ENCODE measurements at places on chromosomes 7 and 10.

DNA sequence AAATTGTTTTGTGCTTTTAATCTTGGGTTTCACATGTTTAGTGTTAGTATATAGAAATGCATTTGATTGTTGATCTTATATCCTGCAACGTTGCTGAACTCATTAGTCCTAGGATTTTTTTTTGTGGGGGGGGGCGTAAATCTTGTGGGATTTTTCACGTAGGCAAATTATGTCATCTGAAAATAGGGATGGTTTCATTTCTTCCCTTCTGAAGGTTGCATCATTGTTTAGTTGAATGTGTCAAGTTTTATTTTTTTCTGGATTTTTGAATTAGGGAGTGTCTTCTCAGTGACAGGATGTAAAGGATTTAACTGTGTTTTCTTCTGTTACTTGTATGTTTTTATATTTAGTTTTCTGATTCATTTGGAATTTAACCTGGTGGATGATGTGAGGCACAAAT lies 26.7 kb downstream of the MKLN1 start:
- no peak for DNase-seq

DNA sequence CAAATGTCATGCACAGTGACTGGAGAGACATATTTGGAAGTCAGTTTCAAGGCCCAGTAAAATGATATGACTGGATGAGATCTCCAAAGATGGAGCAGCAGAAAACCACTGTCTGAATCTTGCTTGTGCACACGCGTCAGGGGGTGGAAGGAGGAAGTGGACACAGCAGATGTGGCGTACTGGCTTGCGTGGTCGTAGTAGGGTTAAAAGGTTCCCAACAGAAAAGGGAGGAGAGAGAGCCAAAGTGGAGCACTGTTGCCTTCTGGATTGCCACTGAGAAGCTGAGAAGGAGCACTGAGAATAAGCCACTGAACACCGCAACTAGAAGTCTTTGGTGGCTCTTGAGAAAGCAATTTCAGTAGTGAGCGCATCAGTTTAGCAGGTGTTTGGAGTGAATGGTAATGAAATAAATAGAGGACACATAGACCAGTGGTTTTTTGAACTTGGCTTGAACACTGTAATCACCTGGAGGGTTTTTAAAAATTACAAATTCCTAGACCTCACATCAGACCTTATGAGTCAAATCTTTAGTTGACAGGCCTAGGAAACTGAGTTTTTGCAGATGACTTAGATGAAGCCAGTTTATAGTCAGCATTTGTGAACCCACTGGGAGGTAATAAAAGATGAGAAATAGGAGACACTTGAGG lies 227.3 kb downstream of the PTEN start:
- DNase-seq = no peak

GRCh38 chr10:118939211-118940007 lies 90.1 kb upstream of the NANOS1 start:
- no peak for DNase-seq

DNA sequence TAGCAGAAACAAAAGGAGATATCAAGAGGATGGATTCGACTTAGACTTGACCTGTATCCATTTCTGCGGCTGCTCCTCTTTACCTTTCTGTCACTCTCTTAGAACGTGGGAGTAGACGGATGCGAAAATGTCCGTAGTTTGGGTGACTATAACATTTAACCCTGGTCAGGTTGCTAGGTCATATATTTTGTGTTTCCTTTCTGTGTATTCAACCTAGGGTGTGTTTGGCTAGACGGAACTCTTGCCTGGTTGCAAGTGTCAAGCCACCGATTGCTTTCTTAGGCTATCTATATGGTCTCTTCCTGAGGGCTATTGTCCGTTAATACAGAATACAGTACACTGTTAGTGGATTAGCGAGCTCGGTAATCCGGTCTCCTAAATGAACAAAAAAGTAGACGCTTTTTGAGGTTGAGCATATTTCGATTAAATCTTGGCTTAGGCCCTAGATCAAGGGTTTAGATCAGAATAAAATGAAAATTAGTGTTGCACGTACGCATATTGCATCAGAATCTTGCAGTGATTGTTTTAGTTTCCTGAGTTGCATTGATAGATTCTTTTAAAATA lies 1.2 kb downstream of the PTEN start:
- peak; percentile 51 for DNase-seq

GRCh38 chr7:55576753-55577152 lies 4.5 kb upstream of the VOPP1 start:
- no peak for DNase-seq

- DNase-seq = peak; percentile 52
Measured at GRCh38 chr7:102042016-102042656, 224.7 kb downstream of the CUX1 start.

DNA sequence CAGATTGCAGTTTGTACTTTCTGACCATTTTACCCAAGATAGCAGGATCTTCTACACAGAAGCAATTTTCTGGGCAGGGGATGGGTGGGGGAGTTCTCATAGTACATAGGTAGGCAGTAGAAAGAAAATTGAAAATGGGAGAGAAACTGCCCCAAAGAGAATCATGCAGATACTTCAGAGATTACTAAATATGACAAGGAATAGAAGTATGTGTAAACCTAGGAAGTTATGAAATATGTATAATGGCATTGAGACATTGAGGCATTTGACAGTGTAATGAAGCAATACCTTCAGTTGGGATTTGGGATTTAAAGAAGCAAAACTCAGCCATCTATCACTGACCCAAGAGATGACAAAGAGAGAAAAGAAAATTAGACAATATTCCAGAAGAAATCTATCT lies 233.0 kb downstream of the PTN start:
- DNase-seq = no peak

DNA sequence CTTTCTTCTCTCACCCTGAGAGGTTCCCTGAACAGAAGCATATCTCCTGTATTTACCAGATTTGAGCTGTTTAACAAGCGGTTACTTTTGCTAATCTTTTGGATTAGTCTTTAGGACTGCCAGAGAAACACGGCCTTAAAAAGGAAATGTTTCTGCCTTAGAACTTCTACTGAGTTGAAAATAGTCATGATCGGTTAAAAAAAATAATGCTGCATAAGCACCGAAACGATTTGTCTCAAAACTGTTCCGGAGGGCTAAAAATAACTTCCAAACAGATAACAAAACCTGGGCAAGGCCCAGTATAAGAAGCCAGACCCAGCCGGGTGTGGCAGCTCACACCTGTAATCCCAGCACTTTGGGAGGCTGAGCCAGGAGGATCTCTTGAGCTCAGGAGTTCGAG lies 43.3 kb upstream of the CYTH3 start:
- no peak for DNase-seq

- DNase-seq = no peak
Measured at GRCh38 chr10:100792574-100792973, 47.2 kb downstream of the PAX2 start.

DNA sequence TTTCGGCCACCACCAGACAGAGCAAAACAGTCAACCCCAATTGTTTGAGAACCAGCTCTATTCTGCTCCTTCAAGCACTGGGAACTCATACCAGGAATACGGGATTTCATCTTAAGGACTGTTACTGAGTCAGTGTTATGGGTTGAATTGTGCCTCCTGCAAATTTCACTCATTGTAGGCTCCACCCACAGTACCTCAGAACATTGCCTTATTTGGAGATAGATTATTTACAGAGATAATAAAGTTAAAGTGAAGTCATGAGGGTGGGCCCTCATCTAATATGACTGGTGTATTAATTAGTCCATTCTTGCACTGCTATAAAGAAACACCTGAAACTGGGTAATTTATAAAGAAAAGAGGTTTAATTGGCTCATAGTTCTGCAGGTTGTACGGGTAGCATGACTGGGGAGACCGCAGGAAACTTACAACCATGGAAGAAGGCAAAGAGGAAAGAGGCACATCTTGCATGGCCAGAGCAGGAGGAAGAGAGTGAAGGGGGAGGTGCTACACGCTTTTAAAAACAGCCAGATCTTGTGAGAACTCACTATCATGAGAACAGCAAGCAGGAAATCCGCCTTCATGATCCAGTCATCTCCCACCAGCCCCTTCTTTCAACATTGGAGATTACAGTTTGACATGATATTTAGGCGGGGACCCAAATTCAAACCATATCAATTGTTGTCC lies 14.3 kb upstream of the ZNF248 start:
- DNase-seq = no peak

DNA sequence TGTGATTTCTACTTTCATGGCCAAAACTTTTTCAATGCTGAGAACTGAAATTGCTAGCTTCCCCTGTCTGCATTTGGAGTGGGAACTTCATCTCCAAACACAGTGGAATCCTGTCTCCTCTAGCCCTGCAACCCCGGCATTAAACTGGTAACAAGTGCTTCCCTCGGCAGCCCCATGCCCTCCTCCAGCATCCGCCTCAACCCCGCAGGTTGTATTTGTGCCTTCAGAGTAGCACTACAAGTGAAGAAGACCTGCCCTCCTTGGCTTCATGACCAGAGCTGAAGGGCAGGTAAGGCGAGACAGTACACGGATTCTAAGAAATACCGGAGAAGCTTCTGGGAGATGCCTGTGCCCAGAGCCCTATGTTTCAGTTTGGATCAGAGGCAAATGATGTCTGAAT lies 16.9 kb downstream of the C10orf53 start:
- no peak for DNase-seq

- DNase-seq = no peak
Measured at GRCh38 chr7:52447581-52448180, 587.8 kb upstream of the POM121L12 start.

- no peak for DNase-seq
Measured at GRCh38 chr10:11823122-11823988, at the start of gene PROSER2. TSS of gene PROSER2 (plus strand) at chr10:11823356. CDS start at chr10:11852078, 28,722 bp downstream.

DNA sequence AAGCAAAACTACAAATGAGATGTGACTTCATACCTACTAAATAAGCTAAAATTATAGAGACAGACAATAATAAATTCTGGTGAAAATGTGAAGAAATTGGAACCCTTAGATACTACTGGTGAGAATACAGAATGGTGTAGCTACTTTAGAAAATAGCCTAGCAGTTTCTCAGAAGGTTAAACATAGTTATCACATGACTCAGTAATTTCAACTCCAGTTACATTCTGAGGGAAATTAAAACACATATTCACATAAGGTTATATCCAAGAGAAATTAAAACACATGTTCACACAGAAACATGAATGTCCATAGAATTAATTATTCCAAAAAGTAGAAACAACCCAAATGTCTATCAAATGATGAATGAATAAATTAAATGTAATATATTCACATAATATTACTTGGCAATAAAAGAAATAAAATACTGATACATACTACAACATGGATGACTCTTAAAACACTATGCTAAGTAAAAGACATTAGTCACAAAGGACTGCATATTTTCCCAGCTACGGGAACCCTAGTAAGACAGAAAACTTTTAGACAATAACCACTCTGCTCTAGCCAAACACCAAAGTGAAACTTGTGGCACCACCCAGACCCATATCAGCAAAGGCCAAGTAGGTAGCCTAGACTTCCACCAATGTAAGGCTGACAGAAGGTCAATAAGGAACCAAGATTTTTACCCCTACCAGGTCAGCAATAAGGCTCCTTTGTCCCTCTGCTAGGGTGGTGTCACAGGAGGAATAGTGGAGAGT lies 25.1 kb downstream of the SLC25A40 start:
- DNase-seq = no peak

DNA sequence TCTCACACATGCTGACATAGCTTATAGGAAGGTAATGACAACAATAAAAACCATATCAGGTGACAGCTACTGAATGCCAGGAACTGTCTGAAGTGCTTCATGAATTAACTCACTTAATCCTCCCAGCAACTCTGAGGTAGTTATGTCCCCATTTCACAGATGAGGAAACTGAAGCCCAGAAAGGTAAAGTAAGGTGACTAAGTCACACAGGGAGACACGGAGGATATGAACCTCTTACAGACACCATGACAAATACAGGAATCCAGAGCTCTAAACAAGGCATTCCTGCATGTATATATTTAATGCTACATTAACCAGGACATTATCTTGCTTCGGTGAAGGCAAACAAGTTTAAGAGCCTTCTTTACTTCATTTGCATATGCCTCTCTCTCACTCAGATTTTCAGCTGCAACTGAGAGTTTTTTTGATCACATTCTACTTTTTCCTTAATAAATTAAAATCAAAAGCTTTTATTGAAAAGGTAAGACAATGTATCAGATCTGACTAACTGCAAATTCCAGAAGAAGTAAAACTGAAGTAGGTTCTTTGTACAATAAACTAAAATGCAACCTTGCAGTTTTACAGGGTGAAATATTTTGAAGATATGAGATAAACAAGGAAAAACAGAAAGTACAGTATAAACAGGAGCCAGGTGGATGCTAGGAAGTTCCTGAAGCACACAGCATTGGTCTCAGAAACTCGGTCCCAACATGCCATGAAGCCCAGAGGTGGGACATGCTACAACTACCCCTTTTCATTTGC lies 79.5 kb downstream of the SGMS1 start:
- no peak for DNase-seq

DNA sequence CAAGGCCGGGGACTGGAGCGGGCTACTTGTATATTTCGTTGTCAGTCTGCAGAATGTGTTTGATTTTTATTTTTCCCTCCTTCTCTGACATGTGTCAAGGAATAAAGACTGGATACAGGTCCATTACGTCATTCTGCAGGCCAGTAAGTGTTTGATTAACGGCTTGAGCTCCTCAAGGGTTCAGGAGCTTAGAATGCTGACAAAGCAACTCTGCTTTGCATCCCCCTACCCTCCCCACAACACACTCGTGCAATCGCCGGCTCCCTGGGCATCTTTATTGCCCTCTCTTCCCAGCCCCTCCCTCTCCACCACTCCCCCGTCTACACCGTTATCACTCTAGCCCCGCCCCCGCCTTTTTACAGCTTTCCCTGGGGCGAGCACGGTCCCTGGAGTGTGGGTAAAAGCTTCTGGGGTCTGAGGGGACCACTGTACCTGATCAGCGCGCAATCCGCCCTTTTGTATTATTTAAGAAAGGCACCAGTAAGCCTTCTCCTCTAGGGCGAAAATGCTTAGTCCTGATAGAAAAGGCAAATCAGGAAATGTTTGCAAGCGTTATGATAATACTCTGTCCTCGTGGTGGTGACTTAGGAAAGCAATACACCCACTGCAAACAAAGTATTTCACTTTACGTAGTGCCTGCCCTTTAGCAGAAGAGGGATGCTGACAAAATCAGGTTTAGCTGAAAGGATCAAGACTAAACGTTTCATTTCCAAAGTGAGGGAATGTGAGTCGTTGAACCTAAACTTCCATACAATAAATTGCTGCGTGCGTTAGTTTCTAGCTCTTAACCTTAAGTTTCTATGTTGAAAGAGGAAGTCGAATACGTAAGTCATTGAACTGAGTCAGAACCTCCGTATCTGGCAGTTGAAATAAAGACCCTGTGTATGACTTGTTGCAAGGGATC lies 1.4 kb upstream of the CREB5 start:
- peak; percentile 42 for DNase-seq

DNA sequence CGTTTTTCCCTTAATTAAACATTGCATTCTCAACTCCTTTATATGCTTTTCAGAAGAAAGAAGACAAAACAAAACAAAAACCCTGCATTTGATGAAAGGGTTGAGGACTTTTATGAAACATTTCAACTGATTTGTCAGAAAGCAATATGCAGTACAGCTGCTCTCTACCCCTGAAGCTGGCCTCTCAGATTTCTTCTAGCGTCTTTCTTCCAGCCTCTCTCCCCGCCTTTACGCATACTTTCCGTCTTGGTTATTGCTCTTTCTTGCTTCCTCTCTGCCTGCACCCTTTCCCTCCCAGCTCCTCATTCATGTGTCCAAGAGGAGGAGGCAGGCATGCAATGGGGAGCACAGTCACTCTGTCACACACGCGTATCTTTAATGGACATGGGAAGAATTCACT lies 91.0 kb upstream of the COL1A2 start:
- DNase-seq = no peak
